ENCODE measurements at places on chromosomes 2 and 18.

DNA sequence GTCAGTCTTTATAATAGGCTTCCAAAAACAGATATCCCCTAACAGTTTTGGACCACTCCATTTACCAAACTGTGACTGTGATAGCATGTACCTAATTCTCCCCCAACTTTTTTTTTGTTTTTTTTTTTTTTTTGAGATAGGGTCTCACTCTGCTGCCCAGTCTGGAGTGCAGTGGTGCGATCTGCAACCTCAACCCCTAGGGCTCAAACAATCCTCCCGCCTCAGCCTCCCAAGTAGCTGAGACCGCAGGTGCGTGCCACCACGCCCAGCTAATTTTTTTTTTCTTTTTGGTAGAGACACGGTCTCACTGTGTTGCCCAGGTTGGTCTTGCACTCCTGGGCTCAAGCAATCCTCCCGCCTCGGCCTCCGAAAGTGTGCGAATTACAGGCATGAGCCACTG is 52.9 kb downstream of the REV1 start:
- no peak for DNase-seq

GRCh38 chr2:138777996-138778395 is 2.2 kb downstream of the NXPH2 start:
- DNase-seq, result no peak

DNA sequence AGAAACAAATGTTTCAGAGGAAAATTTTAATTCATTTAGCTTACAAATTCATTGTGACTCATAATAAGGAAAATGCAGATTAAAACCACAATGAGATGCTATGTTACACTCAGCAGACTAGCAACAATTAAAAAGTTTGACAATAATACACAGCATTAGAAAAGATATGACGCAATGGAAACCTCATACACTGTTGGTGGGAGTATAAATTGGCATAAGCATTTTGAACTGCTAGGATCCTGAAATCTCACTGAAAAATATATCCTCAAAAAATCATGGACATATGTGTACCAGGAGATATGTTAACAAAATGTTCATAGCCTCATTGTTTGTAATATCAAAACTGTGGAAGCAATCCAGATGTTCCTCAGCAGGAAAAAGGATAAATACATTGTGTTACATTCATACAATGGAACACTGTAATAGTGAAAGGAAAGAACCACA is 13.7 kb downstream of the CALCRL start:
- no peak for DNase-seq

DNA sequence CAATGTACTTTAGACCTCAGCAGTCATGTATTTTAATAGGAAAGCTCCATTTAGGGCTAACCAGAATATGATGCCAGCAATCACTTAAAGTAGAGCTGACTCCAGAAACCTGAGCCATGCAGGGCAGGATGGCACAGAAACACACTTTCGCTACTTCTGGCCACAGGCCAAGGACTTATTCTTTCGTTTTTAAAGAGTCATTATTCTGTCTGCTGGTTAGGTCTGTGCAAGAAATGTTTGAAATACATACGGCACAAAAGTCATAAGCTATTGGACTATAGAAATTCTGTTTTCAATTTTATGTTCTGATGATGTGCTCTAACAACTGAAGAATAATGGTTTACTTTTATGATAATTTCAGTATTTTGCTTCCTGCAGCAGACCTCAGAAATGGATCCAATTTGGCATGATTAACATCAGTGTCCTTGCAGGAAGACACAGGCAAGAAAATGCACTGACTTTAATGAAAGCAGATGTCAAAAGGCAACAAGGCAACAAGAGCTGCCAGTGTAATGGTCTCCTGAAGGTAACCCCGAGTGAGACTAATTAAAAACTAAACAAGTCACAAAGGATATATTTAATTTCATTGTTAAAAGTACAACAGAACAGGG is 114.4 kb upstream of the CHRNA1 start:
- DNase-seq, result no peak

DNA sequence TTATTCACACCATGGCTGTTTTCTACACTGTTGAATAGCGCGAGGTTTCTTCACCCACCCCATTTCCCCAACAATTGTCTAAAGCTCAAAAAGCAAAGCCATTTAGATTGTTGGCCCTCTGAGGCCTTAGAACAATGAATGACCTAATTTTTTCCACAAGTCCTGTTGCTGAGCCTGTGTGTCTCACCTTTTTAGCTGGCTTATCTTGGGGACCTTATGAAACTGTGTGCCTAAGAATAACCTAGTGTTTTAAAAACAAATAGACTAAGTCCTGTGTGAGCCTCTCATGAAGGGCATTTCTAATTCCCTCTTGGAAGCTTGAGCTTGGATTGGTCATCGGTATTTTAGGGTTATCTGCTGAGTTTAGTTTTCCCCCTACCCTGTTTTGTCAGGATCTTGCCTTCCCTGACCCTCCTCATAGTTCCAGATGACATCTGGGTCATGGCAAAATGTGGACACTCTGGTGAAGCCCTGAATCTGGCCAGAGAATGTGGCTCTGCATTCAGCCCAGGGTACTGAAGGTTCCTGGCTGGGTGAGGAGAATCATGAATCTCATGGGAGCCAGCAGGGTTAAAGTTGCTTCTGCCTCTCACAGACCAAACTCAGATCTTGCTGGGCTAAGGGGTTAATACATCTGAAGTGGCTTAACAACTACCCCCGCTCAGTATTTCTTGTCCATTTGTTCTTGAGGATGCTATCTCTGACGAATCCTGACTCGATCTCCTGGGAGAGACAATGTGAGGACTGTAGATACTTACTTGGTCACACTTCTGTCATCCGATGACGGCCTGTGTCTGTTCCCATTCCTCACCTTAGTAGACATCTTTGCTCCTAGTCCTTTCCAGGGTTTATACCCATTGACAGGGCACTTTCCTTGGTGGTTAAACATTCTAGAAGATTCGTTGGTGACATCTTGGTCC is 104.2 kb upstream of the MAP4K3 start:
- no peak for DNase-seq

DNA sequence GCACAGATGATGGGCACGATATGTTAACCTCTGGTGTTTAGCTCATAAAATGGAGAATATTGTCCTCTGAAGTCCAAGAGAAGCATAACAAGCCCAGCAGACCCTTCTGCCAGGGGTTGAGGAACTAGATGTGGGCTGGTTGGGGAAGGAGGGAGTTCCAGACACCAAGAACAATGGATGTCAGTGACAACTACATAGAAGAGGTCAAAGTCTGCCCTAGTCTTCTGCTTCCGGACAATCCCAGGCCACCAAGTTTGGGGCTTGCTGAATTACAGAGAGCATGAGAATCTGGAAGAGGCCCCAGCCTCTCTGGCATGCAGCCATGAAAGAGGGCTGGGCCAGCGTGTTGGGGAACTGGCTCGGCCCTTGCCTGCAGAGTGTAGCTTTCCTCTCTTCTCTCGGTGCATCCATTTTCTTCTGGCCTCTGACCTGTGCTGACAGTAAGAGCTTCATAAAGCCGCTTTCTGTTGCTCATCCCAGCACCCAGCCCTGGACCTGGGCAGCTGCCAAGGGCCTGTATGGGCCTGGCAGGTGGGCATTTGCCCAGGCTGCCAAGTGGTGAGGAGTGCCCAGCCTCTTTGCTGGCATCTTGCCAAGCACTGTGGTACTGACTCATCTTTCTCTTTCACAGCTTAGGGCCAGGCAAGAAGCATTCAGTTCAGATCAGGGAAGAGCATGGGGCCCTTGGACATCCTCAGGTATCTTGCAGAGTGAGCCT is 14.6 kb upstream of the LAPTM4A start:
- DNase-seq, result no peak

- no peak for DNase-seq
Observed at GRCh38 chr2:195411219-195411687, 245.8 kb upstream of the SLC39A10 start.

DNA sequence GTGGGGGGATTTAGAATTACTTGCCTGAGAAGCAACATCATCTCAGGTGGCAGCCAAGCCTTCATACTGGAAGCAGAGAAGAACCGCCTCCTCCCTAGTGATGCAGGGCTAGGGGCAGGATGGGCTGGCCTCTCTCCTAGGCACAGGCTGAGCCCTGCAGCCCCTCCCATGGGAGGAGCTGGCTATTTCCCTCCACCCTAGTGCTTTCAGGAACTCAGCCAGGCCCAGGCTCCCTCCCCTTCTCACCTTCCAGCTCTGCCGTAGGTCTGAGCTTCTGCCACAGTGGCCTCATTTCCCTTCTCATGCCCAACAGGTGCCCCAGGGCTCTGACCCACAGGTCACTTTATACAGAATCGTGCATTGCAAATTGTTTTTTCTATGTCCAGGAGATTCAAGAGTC is 31.0 kb downstream of the CENPA start:
- DNase-seq, result no peak

GRCh38 chr2:143710196-143710595 is 581.0 kb downstream of the ARHGAP15 start:
- no peak for DNase-seq

DNA sequence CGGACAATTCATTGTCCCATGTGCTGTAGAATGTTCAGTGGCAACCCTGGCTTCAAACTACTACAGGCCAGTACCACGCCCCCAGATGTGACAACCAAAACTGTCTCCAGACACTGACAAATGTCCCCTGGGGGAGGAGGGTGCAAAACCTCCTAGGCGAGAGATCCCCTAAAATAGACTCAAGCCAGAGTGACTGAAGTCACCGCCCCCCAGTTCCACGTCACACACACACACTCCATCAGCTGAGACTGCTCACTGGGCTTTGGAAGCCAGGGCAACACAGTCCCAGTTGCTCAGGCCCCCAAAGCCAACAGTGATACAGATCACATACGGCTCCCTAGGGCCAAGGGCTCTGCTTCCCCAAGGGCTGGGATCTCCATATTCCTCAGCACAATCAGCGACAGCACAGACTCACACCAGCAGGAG is 19.1 kb downstream of the HDAC4 start:
- peak; percentile 35 for DNase-seq

DNA sequence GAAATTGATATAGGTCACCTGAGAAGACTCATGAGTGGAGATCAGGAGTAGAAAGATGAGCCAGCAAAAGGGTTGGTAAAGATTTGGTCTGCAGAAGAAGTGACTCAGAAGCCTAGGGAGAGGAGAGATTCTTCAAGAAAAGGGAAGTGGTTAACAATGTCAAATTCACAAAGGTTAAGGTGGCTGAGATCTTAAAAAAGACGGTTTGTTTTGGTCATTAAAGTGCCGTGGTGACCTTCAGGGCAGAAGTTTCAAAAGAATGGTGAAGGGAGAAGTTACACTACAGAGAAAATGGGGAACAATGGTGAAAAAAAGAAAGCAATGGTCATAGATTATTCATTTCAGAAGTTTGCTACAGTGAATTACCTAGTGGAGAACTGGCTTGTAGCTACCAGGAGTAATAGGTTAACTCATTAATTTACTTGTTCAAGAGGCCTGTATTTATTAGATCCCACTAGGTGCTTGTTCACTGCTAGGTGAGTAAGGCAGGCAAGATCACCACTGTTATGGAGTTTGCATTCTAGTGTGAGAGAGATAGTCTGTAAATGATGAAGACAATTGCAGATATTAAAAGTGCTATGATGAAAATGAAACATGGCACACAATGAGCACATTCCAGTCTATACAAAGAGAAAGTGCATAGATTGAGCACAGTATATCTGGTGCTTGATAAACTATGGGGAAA is 43.0 kb downstream of the FBXO48 start:
- DNase-seq, result no peak

- no peak for DNase-seq
Observed at GRCh38 chr18:53686965-53687364, 537.5 kb downstream of the MBD2 start.

DNA sequence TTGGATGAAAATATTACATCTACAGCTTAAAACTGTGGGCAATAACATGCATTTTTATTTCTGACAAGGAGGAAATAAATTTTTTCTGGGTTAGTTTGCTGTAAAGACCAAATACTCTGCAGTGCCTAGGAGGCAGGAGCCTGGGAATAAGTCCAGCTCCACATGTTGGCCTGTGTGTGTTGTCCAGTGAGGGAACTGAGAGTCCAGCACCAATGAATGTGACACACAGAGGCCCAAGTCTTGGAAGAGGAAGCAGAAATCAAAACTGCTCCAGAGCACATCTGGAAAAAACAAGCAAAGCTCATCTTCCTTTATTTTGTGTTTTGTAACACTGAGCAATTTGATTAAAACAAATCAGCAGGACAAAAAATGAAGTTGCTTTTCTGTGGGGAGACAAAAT is 63.1 kb upstream of the KLHL14 start:
- no peak for DNase-seq

GRCh38 chr2:65231121-65231520 is 3.5 kb downstream of the ACTR2 start:
- no peak for DNase-seq

DNA sequence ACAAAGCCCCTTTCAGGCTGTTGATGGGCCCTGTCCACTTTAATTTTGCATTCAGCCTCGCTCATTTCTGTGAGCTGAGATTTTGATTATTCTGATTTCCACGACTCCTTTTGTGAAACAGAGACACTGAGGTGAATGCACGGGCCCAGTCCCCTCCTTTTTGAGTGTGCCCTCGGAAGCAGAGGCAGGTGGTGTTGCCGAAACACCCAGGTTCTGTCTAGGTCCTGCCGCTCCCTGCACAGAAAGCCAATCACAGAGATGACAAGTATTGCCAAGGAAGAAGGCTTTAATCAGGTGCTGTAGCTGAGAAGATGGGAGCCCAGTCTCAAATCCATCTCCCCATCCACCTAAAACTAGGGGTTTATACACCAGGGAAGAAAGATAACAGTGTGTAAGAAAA is 44.2 kb upstream of the EDAR start:
- DNase-seq, result no peak

DNA sequence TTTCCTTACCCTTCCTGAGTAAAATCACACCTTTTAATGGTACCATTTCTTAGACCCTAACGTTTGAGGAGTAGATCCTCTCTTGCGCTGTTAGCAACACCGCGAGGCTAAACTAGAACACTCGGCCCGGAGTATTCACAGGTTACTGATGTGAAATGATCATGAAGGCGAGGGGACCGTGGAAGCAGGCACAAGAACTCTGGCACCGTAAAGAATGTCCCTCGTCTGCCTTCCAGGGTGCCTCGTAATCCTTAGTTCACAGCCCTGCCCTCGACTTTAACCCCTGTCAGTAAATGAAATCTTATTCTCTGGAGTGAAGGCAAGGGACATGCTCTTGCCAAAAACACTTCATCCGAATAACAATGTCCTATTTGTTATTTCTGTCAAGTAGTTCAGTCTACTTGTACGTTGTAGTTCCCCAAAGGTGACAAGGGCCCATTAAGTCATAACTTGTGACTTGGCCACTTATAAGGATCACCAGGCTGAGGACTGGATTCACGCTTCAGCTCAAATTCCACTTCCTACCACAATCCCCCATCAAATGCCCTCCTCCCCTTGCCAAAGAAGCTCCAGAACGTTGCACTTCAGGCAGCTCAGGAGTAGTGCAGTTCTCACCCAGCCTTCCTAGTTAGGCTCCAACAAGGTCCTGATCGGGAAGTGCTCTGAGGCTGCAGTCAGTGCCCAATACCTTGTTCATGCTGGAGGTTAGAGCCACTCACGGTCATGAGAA is 43.3 kb upstream of the ITM2C start:
- no peak for DNase-seq

GRCh38 chr2:143937723-143938350 is 582.1 kb downstream of the ZEB2 start:
- DNase-seq, result no peak

Measured in stimulated activated CD4-positive, alpha-beta T cell treated with anti-CD3 and anti-CD28 coated beads, Interleukin-4, amount 100 ng/mL, for 48 hours (primary cell).